Femur (tissue), 1 donor: ENCODE measurements at places on chromosomes 4 and X.

GRCh38 chr4:8891255-8891645 is 19.6 kb upstream of the HMX1 start:
- DNase-seq, result no peak

- no peak for DNase-seq
These were observed 13.7 kb upstream of the RASGEF1B start for GRCh38 chr4:81485310-81485980.

- no peak for DNase-seq
These were observed 39.3 kb downstream of the RAB33B start for GRCh38 chr4:139493176-139493575.

- DNase-seq, result no peak
These were observed 20.3 kb downstream of the CD99 start for GRCh38 chrX:2711441-2711840.

- DNase-seq, result no peak
These were observed 102.0 kb upstream of the PDLIM3 start for GRCh38 chr4:185637163-185637875.

- no peak for DNase-seq
These were observed 1.4 kb upstream of the CEP135 start for GRCh38 chr4:55947254-55947882.

DNA sequence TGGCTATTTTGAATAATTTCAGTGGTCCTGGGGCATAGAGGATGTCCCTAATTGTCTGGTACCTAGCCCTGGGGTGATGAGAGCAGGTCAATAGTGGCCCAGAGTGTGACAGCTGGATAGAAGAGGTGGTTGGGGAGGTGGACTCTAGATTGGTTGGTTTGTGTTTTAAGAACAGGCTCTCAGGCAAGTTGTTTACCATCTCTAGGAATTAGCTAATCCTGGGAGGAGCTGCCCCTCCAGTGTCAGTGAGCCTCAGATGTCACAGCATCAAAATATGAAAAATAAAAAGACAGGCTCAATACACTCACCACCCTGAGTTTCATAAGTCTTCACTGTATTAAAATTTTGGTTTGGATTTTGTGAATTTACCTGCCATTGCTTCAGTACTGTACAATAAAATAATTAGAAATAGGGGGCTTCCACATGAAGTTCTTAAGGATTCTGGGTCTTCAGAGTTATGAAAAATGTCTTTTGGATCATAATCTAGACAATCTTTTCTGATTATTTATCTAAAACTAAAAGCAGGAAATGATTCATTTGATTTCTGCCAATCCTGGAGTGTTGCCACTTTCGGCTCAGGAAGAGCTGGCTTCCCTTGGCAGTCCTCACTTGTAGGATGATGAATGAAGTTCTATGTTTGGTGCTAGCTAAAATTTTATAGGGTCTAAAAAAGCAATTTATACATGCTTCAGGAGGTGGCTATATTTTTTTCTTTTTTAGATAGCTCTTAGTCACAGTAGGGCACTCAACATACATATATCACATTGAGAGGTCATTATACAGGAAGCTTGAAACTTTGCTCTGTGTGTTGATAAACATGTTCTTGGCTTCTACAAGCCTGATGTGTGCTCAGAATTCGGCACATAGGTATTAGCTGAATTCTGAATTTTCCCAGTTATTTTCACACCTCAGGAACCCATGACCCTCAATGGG is 395.1 kb downstream of the RAB28 start:
- peak; percentile 24 for DNase-seq

DNA sequence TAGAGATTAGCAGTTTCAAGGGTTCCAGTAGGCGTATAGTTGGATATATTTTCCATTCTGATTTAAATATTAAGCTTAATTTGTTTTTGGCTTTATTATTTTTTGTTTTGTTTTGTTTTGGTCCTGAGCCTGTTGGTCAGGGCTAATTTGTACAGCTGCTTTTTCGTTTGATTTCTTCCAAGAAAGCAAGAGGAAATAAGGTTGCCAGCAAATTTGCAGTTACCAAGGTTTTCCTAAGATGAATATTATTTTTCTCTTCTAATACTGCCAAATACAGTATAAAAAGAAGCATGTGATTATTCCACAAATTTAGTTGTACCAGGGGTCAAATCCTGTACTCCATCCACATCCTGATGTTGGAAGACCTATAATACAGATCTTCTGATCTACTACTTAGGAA is 24.9 kb downstream of the PLAC1 start:
- DNase-seq, result no peak

- no peak for DNase-seq
These were observed 159.2 kb downstream of the CPEB2 start for GRCh38 chr4:15161439-15161838.

DNA sequence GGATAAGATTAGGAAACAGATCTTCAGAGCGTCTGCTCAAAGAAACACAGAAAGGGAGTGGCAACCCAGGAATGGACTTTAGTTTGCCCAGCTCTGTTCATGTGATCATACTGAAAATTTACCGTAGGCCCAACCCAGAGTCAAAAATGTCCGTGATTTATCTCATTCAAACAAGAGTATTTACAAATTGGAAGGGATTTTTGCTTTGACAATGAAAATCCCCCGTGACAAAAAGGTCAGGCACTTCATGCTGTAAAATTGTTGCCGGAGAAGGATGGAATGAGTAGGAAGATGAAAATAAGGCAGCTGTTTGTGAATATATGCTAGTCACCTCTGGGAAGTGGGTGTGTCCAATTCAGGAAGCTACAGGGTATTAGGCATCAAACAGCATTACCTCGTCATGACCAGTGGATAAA is 1.2 kb downstream of the SULT1B1 start:
- DNase-seq, result no peak

DNA sequence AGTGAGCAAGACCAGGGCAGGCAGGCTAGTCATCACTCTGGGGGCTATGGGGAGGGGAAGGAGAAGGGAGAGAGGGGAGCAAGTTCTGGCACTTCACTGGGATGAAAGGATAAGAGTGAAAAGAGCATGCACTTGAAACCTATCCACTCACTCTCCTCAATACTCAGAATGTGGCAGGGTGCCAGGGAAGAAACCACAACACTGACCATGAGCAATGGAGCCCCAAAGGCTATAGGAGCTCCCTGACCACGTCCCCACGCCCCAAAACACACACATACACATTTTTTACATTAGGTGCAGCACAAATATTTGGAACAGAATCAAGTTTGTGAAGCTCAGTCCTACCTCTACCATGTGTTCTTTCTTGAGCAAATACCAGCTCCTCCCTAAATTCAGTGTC is 132.2 kb downstream of the IDS start:
- no peak for DNase-seq

GRCh38 chrX:119984652-119985051 is 41.1 kb upstream of the NKAP start:
- no peak for DNase-seq

GRCh38 chr4:156870131-156870530 is 101.5 kb downstream of the PDGFC start:
- no peak for DNase-seq

DNA sequence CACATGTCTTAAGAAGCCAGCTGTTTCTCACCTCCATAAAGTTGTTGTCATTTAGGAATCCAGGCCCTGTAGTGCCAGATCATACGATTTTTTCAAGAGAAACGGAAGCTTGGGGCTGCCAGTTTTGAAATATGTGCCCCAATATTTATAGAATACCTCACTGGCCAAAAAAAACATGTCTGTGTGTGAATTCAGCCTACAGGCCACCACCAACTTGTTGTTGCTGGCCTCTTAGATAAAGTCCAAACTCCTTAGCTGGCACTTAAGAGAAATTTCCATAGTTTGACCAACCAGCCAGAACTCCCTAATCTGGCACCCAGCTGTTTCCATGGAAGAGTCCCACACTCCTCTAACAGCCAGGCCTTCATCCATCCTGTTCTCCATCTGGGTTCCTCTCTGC is 74.1 kb downstream of the WDR19 start:
- DNase-seq, result peak; percentile 25

- no peak for DNase-seq
These were observed 6.9 kb downstream of the MSN start for GRCh38 chrX:65674204-65674893.

DNA sequence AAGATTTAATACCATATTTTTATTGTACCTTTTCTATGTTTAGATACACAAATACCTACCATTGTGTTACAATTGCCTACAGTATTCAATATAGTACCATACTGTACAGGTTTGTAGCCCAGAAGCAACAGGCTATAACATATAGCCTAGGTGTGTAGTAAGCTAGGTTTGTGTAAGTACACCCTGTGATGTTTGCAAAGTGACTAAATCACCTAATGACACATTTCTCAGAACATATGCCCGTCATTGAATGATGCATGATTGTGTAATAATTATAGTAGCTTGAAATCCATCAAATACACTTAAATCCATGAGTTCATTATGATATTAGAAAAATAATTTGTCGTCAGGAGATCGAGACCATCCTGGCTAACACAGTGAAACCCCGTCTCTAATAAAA is 30.8 kb downstream of the GAB3 start:
- no peak for DNase-seq

DNA sequence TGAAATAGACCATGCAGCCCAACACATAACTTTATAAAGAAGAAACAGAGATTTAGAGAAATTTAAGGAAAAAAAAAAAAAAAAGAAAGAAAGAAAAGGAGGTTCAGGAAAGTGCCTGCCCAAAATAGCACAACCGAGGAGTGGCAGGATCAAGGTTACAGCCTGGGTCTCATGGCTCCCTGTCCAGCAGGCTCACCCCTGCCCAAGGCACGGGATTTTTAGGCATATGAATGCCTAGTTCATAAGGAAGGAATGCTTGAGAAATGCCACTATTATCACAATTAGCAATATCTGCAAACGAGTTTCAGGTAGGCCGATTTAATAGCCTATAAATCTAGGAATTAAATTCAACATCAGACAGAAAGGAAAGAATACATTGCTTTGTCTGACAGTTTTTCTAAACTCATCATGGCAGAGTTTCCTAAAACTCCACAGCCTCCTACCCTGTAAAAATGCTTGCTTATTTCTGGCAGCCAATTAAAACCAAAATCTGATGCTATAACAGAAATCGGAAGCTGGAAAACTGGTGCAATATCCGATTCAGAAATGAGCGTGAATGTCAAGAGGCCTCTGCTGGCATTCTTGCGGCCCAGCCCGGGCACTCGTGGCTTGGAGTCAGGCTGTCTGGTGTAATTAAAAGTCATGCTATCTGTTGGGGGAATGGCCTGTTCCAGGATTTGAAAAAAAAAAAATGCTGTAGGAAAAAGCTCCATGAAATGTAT is 63.5 kb downstream of the GEMIN8 start:
- no peak for DNase-seq
